ENCODE measurements at places on chromosomes 12 and 14. TPM values are rescaled to one million over a fixed set of nuclear protein-coding genes. Genes with fewer than 3 reads are reported as not detected.
A peak's percentile ranks its signal among the peaks of the same experiment; 100 is the strongest.

DNA sequence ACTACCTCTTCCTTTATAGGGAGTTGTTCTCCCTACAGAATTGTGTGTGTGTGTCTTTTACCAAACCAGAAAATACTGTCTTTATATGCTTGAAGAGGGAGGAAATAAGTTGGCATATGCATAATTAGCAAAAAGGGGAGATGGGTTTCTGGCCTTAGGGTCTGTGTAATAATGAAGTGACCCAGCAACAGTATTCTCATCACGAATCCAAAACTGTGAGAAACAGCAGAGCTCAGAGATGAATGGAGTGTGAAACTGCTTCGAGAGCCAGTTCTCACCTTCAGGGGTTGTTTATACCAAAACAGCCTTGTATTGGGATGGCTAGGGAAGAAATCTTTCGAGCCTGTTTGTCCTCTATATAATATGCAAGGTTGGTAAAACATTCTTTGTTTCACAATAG, 227.5 kb downstream of the MON2 start:
- no peak for DNase-seq

The REC8 gene
- 1.6 TPM for total RNA-seq

DNA sequence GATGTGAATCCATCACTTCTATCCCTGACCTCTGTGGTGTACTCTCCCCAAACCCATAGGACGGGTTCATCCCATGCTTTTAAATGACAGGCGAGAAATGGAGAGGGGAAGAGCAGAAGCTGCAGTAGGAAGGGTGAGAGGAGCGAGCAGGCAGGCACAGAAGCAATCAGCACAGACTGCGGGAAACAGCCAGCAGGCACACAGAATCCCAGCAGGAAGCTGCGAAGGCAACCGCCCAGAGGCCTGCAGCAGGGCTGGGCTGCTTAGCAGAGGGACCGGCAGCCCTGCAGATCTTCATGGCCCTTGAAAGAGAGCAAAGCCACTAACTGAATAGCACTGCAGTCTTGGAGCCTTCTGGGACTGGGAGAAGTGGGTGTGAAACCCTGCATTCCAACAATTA, 287.0 kb upstream of the FKBP4 start:
- no peak for DNase-seq

DNA sequence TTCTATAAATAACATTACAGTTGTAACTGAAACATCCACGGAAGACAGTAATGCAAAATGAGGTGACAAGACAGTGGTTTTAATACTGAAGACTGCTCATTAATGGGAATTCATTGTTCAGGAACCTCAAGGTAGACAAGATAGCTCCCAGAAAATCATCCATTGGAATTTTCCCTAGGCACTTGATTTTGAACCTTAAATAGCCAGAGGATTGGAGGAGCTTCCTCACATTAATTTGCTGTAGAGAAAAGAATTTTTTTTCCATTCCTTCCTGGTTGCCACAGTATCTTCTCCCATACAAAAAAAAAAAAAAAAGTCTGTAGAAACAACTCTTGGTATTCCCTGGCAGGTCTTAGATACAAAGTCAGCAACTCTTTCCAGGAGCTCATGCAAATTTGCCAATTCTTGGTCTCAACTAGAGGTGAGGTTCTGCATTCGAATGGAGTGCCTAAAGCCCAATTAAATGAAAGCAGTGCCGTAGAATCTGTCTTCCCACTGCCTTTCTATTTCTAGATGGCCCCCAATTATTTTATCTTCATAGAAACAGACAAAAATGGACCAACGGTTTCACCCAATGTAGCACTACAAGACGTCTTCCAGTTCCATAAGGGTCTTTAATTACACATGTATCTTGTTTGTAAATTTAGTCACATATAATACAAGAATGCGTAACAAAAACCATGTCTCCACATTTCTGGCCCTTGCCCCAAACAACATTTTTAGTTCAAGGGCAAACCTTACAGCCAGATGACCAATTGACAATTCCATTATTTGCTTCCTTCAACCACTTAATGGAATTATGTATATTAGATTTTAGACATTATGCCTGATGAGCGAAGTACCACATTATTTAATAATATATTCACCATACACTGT, 13.5 kb downstream of the SLC38A2 start:
- DNase-seq: no peak

GRCh38 chr12:109418848-109419480, 58.1 kb downstream of the KCTD10 start:
- DNase-seq: no peak

GRCh38 chr14:55448141-55448614, 7.8 kb upstream of the TBPL2 start:
- DNase-seq: peak; percentile 79

The TBC1D30 gene
- 0.35 TPM for total RNA-seq

- peak; percentile 7 for DNase-seq
Measured at GRCh38 chr14:93173943-93174395, 10.7 kb downstream of the MOAP1 start.

GRCh38 chr14:97866664-97867063, 1069.5 kb downstream of the VRK1 start:
- DNase-seq: no peak

- no peak for DNase-seq
Measured at GRCh38 chr12:89523843-89524540, 604 bp downstream of the GALNT4 start.

The RECQL gene
- total RNA-seq: 54.1 TPM

The ADAM21 gene
- total RNA-seq: 0.67 TPM

GRCh38 chr12:98478606-98479005, 36.8 kb upstream of the TMPO start:
- DNase-seq: no peak

DNA sequence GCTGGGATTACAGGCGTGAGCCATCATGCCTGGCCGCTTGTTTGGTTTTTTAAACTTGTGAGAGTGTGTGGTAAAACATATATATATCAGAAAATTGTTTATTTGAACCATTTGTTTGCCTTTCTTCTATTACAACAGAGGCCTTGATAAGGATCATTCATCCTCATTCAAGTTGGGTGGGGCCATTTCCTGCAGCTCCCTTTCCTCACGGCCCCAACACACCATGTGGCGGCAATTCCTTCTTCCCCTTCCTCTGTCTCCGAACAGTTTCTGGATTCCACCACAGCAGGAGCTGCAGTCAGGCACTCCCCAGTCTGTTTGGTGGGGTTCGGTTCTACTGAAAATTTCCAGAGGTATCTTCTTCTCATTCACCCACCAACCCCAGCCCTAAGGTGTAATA, 42.0 kb upstream of the RASSF3 start:
- DNase-seq: no peak

DNA sequence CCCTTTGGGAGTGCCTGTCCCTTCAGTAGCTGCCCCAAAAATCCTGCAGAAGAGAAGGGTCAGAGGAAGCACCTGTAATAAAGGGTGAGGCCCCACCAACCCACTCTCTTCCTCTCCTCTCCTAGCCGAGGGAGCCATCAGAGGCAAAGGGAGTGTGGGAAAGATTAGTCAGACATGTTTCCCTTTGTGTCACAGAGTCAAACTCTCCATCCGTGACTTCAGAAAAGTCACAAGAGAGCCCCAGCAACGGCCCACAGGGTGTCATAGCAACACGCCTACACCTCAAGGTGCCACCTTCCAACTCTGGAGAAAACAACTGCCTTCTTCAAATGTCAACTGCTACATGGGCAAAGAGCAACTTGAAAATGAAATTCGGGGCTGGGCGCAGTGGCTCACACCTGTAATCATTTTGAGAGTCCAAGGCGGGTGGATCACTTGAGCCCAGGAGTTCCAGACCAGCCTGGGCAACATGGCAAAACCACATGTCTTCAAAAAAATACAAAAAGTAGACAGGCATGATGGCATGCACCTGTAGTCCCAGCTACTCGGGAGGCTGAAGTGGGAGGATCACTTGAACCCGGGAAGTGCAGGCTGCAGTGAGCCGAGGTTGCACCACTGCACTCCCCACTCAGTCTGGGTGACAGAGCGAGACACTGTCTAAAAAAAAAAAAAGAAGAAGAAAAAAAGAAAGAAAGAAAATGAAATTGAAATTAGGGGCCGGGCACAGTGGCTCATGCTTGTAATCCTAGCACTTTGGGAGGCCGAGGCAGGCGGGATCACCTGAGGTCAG, 17.7 kb upstream of the CD27 start:
- no peak for DNase-seq

The KRT3 gene
- total RNA-seq: not detected

DNA sequence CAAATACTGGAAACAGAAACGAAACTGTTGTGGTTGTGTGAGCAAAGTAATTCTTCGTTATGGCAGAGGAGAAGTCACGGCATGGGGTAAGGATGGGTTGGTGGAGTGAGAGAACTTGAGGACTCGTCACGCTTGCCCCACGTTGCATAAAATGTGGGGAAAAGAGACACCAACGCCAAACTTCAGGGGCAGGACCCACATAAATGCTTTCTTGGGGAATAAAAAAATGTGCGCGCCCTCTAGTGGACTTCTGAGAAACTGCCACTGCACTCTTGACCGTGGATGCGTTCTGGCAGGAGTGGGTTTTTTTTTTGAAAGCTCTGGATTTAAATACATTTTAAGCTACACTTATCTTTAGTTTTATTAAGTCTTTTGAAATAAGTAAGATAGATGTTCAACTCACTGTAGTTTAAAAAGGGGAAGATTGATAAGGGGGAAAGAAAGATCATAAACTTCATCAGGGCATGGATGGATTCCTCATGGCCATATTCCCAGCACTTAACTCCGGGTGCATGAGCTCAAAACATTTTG, 4.1 kb upstream of the IGF1 start:
- DNase-seq: peak; percentile 69

GRCh38 chr14:91280129-91280528, 35.6 kb upstream of the GPR68 start:
- no peak for DNase-seq

GRCh38 chr14:105938055-105938863, 411.9 kb downstream of the TMEM121 start:
- DNase-seq: no peak

- no peak for DNase-seq
Measured at GRCh38 chr12:64218597-64218996, 3.5 kb downstream of the KICS2 start.

- no peak for DNase-seq
Measured at GRCh38 chr14:61468063-61468825, 146.9 kb downstream of the PRKCH start.

- DNase-seq: no peak
Measured at GRCh38 chr14:31560759-31561154, 447 bp upstream of the NUBPL start.

DNA sequence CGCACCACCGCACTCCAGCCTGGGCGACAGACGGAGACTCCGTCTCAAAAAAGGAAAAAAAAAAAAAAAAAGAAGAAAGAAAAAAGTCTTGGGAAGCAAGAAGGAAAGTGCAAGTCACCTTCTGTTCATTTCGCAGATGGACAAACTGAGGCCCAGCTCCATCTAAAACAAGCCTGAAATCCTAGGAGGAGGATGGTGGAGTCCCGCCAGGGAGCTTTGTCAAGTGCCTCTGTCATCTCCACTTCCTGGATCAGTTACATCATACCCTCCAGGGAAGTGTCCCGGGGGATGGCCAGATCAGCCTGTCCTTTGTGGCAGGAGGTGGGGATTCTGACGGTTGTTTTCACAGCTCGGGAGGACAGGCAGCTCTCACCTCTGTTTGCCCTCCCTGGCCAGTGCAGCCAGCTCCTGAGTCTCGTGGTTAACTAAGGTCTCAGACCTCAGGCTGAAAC, 8.7 kb upstream of the SDSL start:
- no peak for DNase-seq

The SLC2A14 gene
- total RNA-seq: not detected

- DNase-seq: no peak
Measured at GRCh38 chr12:95089462-95089861, 16.0 kb upstream of the NR2C1 start.
